ENCODE measurements at places on chromosomes 11 and 22.

GRCh38 chr11:19602406-19602805 lies 110.2 kb upstream of the NAV2 start:
- no peak for DNase-seq

GRCh38 chr11:70541699-70542098 lies 143.4 kb downstream of the CTTN start:
- DNase-seq, result no peak

DNA sequence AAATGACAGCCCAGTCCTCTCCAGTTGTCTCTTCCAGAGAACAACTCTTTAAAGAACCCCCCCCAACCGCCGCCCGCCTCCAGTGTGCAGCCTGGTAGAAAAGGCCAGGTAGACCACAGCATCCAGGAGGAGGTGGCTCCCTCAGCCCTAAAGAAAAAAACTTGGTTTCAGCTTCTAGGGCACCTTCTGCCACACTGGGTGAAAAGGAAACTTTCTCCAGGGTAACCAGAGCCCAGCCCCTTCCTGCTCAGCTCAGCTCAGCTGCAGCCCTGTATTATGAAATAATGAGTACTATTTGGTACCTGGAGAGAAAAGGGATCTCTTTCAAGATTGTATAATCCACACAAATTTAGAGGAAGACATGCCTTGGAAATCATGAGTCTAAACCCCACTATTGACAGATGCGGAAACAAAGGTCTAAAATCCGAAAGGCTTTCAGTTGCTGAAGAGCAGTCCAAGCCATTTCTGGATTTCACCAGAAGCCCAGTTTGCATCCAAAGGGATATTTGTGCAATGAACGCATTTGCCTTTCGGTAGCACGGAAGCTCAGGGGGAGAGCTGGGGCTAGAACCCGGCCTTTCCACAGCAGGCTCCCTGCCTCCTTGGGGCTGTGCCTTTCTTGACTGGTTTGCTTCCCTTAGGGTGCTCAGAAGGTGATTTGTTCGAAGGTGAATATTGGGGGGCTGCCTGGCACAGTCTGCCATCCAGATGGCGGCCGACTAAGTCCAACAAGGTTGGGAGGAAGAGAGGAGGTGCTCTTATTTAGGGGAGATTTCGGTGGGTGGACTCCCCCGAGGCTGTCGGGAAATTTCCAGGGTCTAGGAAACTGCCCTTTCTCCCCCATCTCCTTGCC lies 3.3 kb downstream of the FXYD6 start:
- DNase-seq, result no peak

DNA sequence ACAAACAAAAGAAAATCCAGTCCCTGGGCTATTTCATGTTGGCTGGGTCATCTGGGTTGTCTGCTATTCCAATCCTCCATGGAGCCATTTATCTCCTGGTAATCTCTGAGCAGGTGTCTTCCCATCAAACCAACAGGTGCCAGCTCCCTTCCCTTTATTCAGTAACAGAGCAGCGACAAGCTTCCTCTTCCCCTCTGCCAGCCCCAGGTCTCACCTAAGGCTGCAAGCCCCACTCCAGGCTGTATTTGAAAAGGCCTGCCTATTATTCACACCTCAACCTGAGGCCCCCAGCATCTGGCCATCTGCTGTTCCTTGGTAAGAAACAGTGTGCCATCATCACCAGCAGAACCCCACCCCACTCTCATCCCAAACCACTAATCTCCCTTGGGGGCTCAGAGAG lies 436.2 kb downstream of the BUD13 start:
- no peak for DNase-seq

DNA sequence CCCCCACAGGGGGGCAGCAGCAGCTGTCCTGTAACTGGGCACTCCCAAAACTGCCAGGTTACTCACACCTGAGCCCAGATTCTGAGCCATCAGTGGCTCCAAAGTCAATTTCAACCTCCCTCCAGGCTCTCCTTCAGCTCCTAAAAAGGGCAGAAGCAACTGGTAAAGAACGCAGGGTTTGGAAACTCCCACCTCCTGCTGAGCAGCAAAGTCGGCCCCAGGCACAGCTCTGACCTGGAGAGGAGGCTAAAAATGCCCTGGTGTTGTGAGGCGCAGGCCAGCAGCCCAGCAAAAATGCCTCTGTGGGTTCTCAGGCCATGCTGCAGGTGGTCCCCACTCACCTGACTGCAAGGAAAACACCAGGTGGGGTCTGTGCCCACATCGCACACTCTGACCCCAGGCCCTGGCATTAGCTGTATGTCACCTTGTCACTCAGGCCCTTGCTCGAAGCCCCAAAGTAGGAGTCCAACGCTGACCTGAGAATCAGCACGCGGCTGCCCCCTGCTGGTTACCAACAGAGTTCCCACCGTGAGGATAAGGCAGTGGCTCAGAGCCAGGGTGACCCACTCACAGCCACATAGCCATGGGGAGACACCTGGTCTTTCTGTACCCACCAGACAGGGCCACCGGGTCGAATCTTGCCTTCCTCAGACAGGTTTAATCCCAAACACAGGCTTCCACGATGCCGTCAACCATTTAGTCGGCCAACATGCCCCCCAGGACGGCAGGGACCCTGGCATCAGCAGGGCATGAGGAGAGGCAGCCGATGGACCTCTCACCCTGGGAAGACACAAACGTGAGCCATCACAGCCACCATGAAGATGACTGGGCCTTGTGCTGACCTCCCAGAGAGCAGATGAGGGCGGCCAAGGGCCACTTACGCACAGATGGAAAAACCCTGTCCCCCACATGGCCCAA lies 11.1 kb downstream of the POLR3H start:
- DNase-seq, result peak; percentile 74

GRCh38 chr11:43377389-43377788 lies 18.7 kb downstream of the TTC17 start:
- DNase-seq, result no peak

GRCh38 chr11:44687388-44687787 lies 39.4 kb upstream of the TSPAN18 start:
- DNase-seq, result no peak

GRCh38 chr11:44178381-44178780 lies 82.9 kb downstream of the EXT2 start:
- no peak for DNase-seq

- peak; percentile 30 for DNase-seq
These were observed 103.2 kb downstream of the ZBTB16 start for GRCh38 chr11:114162719-114163123.

DNA sequence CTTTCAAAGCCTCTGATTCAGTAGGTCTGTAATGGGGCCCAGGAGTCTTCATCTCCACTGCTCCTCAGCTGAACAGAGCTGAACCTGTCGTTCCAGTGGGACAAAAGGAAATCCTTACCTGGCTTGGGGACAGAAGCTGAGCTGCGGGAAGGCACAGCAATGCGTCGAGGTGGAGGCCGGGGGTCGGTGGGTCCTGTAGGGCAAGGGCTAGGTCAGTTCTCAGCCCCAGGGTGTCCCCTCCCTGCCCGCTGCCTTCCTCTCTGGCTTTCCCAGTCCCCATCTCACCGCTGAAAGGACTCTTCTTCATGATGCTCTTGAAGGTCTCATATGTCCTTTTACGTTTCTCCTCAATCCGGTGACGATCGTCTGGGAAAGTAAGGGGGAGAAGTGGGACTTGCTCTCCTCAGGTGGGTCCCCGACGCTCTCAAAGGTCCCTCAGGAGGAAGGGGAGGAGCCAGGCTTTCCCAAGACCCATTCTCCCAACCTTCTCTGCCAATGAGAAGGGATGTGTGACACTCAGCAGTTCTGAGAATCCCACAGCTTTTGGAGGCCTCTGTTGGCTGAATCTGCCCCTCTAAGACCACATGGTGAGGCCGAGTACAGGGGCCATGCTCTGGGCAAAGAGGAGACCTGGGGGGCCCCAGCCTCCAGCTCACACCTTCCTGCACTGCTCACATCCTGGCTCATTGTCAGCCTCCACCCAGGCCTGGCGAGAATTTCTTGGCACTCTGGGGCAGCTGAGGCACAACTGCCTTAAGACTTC lies 7.0 kb downstream of the RELA start:
- DNase-seq, result no peak

DNA sequence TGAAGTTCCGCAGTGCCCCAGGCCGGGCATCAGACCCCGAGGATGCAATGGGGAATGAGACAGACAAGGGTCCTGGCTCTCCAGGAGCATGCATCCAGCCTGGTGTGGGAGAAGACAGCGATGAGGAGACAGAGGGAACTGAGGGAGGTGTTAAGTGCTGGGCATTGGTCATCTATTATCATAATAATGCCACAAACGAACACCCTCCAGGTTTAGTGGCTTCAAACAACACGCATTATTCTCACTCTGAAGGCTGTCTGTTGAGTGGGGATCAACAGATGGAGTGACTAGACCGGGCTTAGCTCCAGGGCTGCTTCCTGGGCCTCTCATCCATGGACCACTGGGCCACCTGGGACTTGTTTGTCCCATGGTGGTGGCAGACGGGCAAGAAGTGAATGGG lies 48.6 kb downstream of the MCM5 start:
- DNase-seq, result no peak

DNA sequence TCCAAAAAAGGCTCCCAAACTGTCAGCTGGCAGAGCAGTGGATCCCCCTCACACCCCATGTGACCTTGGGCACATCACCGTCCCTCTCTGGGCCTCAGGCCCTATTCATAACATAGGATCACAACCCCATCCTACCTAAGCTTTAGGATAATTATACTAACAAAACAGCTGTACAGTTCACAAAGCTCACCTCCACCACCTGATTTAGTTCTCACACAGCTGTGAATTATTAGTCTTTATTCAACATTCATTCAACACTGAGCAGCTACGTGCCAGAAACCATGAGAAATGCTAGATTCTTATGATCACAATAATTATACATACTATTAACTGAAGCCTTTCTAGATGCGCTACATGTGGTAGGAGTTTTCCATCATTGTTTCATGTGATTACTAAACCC lies 9.5 kb downstream of the WNT11 start:
- DNase-seq, result no peak

- DNase-seq, result no peak
These were observed 869.7 kb downstream of the BRD1 start for GRCh38 chr22:48957987-48958321.

- no peak for DNase-seq
These were observed 60.9 kb downstream of the PACS1 start for GRCh38 chr11:66130978-66131377.

- DNase-seq, result no peak
These were observed 73.4 kb downstream of the DEUP1 start for GRCh38 chr11:93403930-93404329.

DNA sequence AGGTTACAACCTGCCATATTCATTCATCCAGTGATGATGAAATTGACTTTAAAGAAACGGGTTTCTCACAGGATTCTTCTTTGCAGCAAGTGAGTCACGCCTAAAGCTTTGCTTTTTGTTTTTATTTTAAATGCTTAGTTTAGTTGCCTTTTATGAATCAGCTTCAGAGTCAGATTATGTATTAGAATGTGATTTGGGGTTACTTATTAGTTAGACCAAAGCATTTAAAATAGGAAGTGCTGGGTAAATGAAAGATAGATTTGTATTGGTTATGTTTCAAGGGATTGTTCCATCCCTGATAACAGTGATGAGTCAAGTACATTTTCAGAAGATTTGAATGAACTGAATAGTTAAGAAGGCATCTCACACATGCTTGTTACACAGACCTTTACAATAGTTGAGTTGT lies 101.3 kb upstream of the GAL start:
- DNase-seq, result no peak

GRCh38 chr22:37228106-37229011 lies 15.7 kb downstream of the RAC2 start:
- DNase-seq, result no peak

GRCh38 chr11:126407101-126407521 lies 51.6 kb downstream of the ST3GAL4 start:
- no peak for DNase-seq

- no peak for DNase-seq
These were observed 3.2 kb downstream of the CHST1 start for GRCh38 chr11:45662096-45662664.

DNA sequence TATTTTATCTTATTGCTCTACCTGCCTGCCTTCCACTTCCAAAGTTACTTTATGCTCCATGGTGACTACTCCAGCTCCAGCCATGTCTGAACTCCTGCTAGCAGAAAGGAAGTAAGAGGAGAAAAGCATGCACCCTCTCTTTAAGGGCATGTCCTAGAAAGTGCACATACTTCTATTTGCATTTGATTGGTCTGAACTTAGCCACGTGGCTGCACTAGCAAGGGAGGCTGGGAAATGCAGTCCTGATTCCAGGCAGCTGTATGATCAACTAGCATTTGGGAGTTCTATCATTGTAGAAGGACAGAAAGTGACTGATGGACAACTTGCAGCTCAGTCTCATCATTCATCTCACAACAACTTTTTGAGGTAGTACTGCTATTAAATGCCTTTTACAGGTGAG lies 515.7 kb downstream of the BUD13 start:
- DNase-seq, result no peak

GRCh38 chr11:12032968-12033367 lies 24.5 kb upstream of the DKK3 start:
- DNase-seq, result no peak

DNA sequence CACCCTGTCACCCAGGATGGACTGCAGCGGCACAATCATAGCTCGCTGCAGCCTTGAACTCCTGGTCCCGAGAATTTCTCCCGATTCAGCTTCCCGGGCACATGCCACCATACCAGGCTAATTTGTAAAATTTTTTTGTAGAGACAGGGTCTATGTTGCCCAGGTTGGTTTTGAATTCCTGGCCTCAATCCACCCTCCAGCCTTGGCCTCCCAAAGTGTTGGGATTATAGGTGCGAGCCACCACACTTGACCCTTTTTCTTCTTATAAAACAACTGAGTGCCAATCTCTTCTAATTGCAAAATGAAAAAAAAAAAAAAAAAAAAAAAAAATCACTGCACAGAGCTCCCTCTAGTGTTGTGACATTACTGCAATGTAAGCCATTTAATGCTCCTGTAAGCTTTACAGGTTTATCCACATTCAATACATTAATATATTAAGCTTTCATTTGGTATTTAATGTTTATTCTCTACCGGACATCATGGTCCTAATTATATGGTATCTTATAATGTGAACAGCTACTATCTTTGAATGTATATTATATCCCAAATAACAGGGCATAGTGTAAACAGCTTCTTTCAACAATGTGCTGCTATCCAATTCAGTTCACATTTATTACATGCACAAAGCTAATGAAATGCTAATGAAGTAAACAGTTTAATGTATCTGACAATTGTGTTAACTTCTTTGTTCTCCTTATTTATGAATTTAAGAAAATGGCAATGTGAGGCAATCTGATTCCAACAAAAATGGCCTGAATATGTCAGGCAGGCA lies 44.6 kb downstream of the COPB1 start:
- DNase-seq, result peak; percentile 41

DNA sequence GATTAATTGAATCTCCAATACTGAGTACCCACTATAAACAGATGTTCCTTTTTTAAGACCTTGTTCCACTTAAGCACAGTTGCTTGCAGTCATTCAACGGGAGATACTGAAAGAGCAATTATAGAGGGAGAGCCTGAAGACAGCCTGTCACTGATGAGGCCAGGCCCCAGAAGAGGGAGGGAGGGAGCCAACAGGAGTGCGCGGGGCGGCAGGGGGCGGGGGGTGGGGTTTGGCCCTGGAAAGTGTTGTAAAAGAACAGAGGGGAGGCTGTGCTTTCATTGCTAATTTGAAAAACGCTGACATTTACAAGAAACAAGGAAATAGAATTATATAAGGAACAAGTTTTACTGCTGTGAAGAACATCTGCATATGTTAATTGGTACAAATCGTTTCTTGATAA lies 53.1 kb downstream of the MAP6 start:
- no peak for DNase-seq
